Activated B cell treated with CpG ODN at 0.5 μM for 24 hours (primary cell): ENCODE measurements at places on chromosomes 16 and 17. TPM values are rescaled to one million over a fixed set of nuclear protein-coding genes. Genes with fewer than 3 reads are reported as not detected.
A peak's percentile ranks its signal among the peaks of the same experiment; 100 is the strongest.

DNA sequence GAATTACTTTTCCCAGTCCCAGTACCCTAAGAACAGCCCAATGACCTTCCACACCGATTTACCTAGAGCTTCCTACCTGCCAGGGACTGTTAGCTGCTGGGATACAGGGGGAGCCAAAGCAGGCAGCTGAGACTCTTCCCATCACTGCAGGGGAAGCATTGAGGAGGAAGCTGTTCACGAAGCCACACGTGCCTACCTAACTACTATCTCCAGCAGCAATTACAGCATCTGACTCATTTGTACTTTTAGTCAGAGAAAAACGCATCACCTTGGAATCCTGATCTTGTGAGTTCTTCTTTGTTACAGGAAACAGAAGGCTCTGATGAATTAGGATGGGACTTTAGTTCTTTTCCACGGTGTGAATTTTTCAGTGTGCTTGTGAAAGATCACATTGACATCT is 113.7 kb upstream of the DHX40 start:
- H3K27me3 ChIP-seq: peaks cover 3% of the 10 kb centered on the region
- no peak overlapping the region for H3K27ac ChIP-seq
- no peaks in the 10 kb centered on the region for H3K36me3 ChIP-seq
- no peak for DNase-seq
- no peaks in the 10 kb centered on the region for H3K4me1 ChIP-seq

DNA sequence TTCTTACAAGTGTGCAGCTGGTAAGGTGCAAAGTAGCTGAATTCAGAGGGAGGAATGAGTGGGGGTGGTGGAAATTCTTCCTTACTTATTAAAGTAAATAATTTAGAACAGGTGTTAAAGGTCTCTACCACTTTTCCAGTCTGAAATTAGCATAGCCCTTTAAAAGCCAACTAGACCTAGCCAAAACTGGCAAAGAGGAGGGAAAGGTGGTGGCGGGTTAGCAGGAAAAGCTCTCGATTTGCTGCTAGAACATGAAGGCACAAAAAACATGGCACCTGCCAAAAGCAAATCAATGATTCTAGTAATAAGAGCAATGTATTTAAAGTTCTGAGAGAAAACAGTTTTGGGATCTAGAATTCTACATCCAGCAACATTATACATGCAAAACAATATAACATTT is 157.7 kb downstream of the PARN start:
- peaks cover 36% of the 10 kb centered on the region for H3K36me3 ChIP-seq
- no peak for DNase-seq
- no peak overlapping the region for H3K4me3 ChIP-seq

The PRR15L gene
- not detected in 2 replicates for total RNA-seq

DNA sequence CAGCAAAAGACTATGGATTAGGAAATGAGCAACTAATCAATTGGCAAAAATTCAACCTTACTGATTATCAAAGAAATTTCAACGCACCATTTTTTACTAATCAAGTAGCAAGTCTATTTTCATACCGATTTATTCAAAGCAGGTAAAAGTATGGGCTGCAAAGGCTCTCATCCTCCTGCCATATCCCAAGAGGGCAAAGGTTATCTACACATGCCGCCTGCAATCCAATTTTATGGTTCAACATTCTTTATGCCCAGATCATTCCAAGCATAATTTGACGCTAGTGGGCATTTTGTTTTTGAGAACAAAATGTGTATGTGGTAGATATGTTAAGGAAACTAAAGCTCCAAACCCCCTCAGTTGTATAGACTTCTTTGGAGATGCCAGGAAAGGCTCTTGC is 270.6 kb downstream of the MAF start:
- H3K4me3 ChIP-seq: no peak overlapping the region
- H3K4me1 ChIP-seq: peaks cover 4% of the 10 kb centered on the region
- H3K27me3 ChIP-seq: peaks cover 30% of the 10 kb centered on the region
- H3K36me3 ChIP-seq: no peaks in the 10 kb centered on the region
- DNase-seq: no peak
- no peak overlapping the region for H3K27ac ChIP-seq

DNA sequence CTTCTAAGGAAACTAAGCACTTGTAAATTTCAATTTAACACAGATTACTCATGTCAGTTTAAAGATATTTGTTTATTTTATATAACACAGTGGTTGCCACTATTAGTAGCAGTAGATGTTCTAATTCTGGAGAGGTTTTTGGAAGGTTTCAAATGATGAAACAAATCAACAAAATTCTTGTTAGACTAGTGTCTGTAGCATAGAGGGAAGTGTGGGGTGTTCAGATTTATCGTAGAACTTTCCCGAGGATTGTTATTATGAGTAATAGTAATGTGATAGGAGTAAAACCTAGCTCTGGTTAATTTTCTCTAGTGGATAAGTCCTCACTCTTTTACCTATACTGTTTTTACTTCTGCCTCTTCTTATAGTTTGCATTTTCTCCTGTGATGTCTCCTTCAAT is 6.3 kb downstream of the GAN start:
- H3K4me1 ChIP-seq: peaks cover 6% of the 10 kb centered on the region
- no peak overlapping the region for H3K4me3 ChIP-seq
- no peak for DNase-seq

DNA sequence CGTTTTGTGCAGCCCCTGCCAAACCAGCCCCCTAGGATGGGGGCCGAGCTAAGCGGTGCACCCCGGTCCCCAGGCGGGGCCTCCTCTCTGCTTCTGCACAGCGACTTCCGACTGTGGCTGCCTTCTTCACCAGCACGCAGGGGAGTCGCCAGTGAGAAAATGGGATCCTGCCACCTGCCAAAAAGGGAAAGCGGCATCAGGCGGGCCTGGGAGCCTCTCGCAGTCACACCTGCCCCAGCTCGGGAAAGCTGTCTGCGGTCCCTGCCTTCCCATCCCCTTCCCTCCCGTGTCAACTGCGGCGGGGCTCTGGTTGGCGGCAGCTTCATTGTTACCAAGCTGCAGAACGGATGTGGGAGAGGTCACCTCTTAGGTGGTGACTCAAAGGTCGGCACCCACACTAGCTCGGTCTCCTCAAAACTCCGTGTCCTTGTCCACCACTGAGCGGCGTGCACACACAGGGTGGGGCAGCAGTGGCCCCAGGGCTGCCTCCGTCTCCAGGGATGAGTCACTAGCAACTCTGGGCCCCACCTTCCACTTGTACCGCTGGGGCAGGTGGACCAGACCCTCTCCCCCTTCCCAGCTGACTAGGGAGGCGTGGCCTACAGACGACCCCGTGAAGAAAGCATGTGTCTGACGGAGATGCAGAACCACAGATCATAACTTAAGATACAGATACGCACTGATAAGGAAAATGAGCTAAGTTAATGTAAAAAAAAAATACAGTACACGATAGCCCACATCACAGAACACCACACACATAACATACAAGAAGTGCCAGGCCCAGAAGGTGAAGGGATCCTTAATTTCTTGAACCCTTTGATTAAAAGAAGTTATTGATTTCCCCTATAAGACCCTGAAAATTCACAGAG is 1.5 kb upstream of the PCYT2 start:
- H3K4me1 ChIP-seq: peaks cover 24% of the 10 kb centered on the region
- H3K27me3 ChIP-seq: no peaks in the 10 kb centered on the region
- peaks cover 55% of the 10 kb centered on the region for H3K36me3 ChIP-seq
- peak overlapping the region; percentile 44 for H3K4me3 ChIP-seq
- no peak for DNase-seq

GRCh38 chr17:11239379-11239970 is 1.5 kb upstream of the SHISA6 start:
- H3K36me3 ChIP-seq: no peaks in the 10 kb centered on the region
- no peak overlapping the region for H3K27ac ChIP-seq
- DNase-seq: no peak
- H3K27me3 ChIP-seq: peaks cover 31% of the 10 kb centered on the region
- no peaks in the 10 kb centered on the region for H3K4me1 ChIP-seq

DNA sequence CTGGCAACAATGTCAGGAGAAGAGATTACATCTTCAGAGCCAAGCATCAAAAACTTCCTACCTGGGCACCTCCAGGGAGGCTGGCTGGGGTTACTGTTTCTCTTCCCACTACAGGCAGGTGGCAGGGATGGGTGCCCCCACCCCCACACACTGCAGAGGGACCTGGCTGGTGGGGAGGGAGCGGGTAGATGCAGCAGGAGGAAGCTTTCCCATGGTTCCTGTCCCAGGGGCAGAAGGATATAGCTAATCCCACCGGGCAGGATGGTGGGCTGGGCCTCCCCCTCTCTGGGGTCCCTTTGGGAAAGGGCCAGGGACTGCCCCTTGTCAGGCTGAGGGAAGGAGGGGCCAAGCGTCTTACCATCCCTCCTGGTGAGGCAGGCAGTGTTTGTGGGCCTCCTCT is 16.7 kb upstream of the MTMR4 start:
- H3K4me1 ChIP-seq: peaks cover 6% of the 10 kb centered on the region
- peak overlapping the region; percentile 62 for H3K4me3 ChIP-seq

The RASL10B gene
- total RNA-seq: 0.31 and 0.32 TPM in 2 replicates

- peaks cover 10% of the 10 kb centered on the region for H3K27me3 ChIP-seq
- no peak overlapping the region for H3K27ac ChIP-seq
- H3K4me1 ChIP-seq: peaks cover 6% of the 10 kb centered on the region
- no peaks in the 10 kb centered on the region for H3K36me3 ChIP-seq
- DNase-seq: no peak
- H3K4me3 ChIP-seq: no peak overlapping the region
Measured at GRCh38 chr16:56724191-56724590, 5.7 kb upstream of the NUP93 start.

DNA sequence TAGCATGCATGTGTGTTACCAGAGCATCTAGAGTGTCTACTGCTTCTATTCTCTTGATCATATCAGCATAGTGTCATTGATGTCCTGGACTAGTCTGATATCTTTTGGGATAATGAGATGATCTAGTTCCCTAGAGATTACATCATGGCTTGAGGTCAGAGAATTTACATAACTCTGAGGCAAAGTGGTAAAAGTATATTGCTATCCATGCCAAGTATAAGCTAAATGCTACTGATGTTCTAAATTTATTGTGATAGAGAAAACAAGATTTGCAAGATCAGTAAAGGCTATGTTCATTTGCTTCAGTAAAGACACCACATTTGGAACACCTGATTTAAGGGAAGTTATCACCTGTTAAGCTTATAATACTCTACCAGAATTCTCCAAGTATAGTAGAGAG is 280.7 kb upstream of the PSMD7 start:
- H3K36me3 ChIP-seq: no peaks in the 10 kb centered on the region
- DNase-seq: no peak
- no peak overlapping the region for H3K4me3 ChIP-seq
- peaks cover under 1% of the 10 kb centered on the region for H3K27me3 ChIP-seq
- H3K27ac ChIP-seq: no peak overlapping the region
